ENCODE measurements at places on chromosomes 11 and 22.
A peak's percentile ranks its signal among the peaks of the same experiment; 100 is the strongest.

GRCh38 chr22:46149512-46150033 lies 753 bp upstream of the PPARA start:
- DNase-seq: no peak

DNA sequence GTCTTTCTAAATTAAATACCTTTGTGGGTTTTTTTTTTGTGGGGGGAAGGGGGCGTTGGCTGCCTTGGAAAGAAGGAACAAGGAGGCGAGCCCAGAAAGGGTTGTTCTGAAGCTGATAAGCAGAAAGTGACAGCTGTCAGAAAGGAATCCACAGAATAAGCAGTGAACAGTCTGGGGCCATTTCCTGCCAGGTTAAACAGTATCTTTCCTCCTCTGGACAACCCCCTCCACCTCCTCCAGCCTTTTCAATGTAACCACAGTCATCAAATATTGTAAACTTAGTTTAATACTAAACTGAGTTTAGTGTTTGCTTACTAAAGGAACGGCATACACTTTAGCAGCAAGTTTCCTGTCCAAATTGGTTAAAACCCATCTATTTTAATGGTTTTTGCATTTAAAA lies 271.2 kb upstream of the SYN3 start:
- no peak for DNase-seq

GRCh38 chr11:65941720-65942310 lies 3.5 kb upstream of the TSGA10IP start:
- no peak for DNase-seq

GRCh38 chr22:25553131-25553530 lies 11.3 kb upstream of the GRK3 start:
- no peak for DNase-seq

DNA sequence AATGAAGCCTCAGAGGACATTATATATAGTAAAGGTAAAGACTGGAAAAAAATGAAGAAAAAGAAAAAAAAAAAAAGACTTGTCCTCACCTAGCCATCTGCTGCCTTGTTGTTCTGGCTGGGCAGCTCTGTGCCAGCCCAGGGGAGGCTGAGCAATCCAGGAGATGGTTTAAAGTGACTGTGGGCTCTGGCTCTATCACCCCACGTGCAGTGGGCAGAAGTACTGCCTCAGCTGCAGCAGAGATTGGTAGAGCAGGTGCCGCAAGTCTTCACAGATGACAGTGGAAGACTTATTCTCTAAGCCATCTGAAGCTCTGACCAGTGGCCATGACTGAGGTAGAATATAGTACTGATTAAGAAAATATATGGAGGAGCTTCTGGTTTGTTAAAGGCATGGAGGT lies 62.2 kb downstream of the SGSM3 start:
- DNase-seq: no peak

- DNase-seq: no peak
These were observed 56.8 kb upstream of the ALX4 start for GRCh38 chr11:44366741-44367140.

DNA sequence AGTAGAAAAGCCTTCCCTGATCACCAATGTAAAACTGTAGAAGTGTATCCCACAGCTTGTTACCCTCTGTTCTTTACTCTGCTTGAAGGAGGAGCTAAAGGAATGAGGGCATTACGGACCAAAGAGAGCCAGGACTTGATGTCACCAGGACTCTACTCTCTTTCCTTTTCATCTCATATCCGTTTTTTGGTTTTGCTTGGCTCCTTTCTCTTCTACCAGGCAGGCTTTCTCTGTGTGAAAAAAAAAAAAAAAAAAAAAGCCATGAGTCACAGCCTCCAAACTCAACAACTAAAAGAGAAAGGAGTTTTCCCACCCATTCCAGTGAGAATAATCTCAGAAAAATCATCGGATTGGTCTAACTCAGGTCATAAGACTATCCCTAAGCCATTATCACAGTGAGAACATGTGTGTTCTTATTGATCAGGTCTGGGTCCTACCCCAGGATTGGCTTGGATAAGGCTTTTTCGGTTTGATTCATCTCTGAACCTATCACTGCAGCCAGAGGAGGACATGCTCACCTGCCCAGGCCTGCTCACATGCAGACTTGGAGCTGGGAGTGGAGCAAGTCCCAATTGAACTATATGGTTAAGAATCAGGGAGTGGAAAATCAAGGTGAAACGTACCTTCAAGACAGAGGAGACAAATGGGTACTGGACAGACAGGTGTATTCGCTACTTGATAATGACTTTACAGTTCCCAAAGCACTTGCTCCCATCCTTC lies 19.4 kb upstream of the LRRC55 start:
- no peak for DNase-seq

DNA sequence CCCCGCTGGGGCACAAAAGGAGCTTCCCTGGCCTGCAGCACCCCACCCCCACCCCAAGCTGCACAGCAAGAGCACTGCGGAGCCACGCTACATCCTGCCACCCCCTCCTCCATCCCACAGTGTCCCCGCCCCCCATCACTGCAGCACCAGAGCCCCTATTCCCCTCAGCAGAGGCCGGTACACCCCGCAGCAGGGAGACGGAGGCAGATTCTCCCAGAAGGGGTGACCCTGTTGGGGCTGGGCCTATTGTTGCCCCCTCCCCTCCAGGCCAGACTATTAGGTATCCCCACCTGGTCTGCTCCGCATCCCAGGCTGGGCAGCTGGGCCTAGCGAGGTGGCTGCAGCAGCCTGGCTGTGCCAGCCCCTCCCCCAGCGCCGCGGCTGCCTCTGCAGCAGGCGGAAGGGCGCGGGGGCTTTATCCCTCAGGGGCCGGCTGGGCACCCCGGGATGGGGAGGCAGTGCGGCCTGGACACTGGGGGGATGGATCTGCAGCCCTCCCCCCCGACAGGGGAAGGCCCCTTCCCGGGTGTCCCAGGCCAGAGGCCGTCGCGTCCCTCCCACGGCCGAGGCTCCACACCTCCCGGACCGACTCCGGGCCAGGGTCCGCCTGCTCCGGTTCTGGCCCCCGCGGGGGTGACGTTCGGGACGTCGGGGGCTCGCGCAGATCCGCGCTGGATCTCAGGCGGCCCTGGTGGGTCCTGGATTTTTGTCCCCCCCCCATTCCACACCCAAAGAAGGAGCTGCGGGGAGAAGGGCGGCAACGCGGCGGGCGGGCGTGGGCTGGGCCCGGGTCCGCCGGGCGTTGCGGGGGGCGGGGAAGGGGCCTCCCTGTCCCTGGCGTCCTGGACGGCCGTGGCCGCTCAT lies 943 bp downstream of the DUSP8 start:
- no peak for DNase-seq

DNA sequence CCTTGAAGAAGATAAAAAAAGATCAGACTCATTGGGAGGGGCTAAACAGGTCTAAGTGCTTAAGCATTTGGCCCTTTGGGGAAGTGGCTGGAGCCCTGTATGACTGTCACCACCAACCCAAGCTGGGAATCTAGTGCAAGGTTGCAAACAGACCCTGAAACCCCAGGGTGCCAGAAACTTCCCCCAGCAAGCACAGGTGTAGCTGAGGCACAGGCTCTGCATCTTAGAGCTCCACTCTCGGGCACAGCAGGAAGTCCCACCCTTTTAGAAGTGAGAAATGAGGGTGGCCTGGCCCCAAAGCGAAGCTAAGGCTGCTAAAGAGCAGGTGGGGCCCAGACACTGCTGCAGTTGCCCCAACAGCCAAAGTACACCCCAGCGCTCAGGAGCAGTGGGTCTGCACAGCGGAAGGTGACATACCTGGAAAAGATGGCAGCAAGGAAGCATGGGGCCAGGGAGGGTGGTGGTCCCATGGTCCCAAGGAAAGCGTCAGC lies 5.8 kb upstream of the KDM2A start:
- peak; percentile 34 for DNase-seq

GRCh38 chr11:119999220-119999619 lies 138.7 kb downstream of the TRIM29 start:
- no peak for DNase-seq

GRCh38 chr11:109729761-109730160 lies 307.8 kb downstream of the C11orf87 start:
- no peak for DNase-seq

DNA sequence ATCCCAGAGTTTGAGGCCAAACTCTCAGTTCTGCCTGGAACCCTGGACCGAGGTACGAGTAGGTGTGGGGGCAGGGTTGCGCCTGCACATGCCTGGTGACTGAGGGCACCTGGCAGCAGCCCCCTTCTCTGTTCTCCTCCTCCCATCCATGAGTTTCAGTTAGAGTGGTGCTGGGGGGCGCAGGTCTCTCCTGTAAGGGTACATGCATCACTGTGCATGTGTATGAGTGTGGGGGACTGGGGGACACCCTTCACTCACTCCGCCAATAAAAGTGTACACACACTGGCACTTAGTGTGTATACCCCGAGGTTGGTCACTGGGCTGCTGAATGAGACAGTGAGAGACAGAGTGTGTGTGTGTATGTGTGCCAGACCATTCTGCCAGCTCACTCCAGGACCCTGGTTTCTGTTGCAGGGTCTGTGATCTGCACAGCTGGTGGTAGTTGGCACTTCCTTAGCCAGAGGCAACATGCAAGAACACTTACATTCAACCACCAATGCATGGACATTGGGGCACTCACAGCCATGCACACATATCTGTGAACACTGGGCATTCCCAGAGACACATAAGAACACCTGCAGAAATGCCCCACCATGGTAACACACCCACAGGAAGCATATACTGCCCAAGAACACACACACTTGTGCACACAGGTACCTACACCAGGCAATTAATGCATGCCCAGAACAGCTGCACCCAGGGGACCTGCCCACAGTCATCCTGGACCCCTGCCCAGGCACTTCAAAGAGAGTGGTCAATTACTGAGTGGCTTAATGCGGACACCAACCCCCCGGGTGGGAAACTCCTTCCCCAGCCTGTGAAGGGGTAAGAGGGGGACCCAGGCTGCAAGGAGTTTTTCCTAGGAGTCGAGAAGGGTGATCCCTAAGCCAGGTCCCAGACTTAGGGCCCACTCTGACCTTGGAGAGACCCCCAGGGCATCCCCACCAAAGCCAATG lies 1.2 kb upstream of the NRXN2 start:
- no peak for DNase-seq

DNA sequence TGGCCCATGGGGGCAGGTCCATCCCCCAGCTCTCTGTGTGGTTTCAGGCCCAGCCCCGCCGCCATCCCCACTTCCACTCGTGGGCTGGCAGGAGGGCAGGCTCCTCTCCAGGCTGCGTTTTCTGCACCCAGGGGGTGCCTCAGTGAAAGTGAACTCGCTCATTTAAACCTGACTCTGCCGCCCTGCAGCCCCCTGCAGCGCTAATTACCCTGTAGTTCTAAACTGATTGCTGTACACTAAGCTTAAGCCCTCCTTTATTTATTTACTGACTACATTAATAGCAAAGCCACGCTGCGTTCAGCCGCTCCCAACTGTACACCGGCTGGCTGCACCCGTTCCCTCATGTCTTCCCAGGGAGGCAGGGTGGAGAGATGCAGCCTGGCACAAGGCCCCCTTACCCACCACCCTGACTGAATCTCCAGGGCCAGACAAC lies 36.6 kb upstream of the NNMT start:
- DNase-seq: no peak

- no peak for DNase-seq
These were observed 1040.0 kb downstream of the TBC1D22A start for GRCh38 chr22:47802421-47802820.

- DNase-seq: no peak
These were observed 474.4 kb downstream of the INSC start for GRCh38 chr11:15589070-15589626.

- DNase-seq: no peak
These were observed at the start of gene ZNF280A for GRCh38 chr22:22520020-22520656. TSS of gene ZNF280A (minus strand) at chr22:22520270. CDS start at chr22:22515630, 4,640 bp downstream.

DNA sequence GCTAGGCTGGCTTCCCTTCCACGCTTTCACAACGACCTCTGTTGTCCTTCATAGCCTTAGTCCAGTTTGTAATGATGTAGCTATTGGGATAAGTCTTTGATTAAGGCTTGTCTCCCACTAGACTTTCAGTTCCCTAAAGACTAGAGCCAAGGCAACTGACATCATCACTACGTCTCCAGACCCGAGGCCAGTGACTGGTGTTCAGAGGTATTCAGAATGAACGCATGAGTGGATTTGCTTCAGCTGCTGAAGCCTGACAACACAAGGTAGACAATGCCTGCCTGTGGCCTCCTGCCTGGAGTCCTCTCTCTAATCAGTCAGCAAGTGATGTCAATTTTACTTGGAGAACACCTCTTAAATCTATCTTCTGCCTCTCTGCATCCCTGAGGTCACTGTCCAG lies 13.6 kb downstream of the EFCAB6 start:
- DNase-seq: no peak

- no peak for DNase-seq
These were observed 3.8 kb upstream of the MTA2 start for GRCh38 chr11:62605467-62605866.

- DNase-seq: no peak
These were observed 93.1 kb downstream of the C11orf58 start for GRCh38 chr11:16831316-16832192.

- DNase-seq: no peak
These were observed 60.9 kb downstream of the CELSR1 start for GRCh38 chr22:46476547-46476941.

DNA sequence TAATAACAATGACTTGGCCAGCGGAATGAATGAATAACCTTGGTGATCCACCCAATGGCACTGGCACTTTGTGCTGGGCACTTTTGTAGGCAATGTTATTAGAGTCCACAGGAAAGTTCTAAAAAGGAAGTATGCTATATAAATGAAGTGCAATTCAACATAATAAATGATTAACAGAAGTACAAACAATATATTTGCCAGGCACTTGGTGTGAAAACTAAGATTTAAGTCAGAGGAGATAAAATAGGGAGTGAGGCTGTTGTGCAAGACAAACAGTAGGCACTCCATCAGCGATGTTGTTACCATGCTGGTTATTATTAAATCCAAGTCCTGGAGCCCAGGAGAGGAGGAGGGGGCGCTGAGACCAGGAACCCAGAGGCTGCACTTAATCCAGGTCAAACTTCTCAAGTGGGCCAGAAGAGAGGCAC lies 173.8 kb downstream of the LARGE1 start:
- no peak for DNase-seq

- DNase-seq: no peak
These were observed 1312.0 kb downstream of the BRD1 start for GRCh38 chr22:48515571-48516200.

DNA sequence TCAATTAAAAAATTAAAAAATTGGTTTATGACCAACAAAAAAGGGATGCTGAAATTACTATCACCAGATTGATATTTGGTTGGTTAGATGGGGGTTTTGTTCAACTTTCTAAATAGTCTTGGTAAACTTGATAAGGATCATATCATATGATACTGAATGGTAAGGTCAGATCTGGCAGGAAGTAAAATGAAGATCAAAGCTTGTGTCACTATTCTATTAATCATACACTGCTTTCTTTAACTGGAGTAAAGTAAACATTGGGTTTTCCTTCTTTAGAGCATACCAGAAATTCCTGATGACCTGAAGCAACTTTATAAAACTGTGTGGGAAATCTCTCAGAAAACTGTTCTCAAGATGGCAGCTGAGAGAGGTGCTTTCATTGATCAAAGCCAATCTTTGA lies 40.2 kb downstream of the RRM1 start:
- DNase-seq: no peak

DNA sequence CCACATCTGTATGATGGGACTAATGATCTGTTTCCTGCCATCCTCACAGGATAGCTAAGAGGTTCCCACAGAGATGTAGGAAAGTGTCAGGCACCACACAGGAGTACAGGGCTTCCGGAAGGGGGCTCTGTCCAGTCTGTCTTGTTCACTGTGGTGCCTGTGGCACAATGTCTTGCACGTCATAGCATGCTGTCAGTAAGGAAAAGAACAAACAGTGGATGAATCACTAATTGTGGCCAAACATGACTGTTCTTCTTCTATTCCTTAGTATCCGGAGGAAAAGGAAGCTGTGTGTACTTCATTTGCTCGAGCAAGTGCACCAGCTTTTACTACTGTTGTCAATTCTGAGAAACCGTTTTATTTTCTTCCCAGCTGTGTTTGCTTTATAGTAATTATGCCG lies 73.4 kb upstream of the YWHAH start:
- DNase-seq: no peak

Measured in CD4-positive, alpha-beta T cell treated with Interleukin-10 for 1 hour (primary cell).